Calu3 (cell line): ENCODE measurements at places on chromosomes 7 and 10. TPM values are rescaled to one million over a fixed set of nuclear protein-coding genes. Genes with fewer than 3 reads are reported as not detected.

DNA sequence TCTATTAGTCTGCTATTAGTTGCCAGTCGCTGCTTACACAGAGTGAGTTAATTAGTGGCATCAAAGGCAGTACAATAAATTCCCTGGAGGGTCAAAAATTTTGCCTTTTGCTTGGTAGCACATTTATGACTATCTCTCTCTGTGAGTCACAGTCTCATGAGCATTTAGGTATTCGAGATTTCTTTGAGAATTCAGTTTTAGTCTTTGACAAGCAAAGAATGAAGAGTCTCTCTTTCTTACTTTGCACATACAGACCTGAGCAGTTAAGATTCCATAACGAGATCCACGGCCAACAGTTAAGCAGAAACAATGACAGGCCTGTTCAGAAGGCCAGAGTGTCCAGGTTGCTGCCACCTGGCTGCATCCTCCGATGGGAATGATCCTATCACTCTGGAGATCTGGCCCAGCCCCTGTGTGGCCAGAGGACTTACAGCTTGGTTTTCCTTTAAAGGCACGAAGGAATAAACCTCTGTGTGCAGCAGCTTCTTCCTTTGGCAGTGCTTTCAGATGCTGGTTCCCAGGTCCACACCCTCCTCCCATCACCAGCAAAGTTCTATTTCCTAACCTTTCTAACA, 80.6 kb downstream of the GLI3 start:
- no peaks in the 10 kb centered on the region for H3K4me1 ChIP-seq
- no peak for DNase-seq
- no peaks in the 10 kb centered on the region for H3K36me3 ChIP-seq
- H3K4me3 ChIP-seq, result no peak overlapping the region
- no peak overlapping the region for H3K27ac ChIP-seq
- peaks cover 15% of the 10 kb centered on the region for H3K27me3 ChIP-seq

TAS2R3 gene
- 2.8 and 3.8 TPM in 2 replicates for total RNA-seq

DNA sequence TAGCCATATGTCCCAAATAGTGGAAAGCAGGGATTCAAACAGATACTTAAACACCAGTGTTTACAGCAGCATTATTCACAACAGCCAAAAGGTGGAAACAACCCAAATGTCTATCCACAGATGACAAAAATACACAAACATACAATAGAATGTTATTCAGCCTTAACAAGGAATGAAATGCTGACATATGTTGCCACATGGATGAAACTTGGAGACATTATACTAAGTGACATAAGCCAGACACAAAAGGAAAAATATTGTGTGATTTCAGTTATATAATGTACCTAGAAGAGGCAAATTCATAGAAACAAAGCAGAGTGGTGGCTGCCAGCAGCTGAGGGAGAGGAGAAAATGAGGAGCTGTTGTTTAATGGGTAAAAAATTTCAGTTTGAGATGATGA, 533.9 kb upstream of the FZD8 start:
- no peaks in the 10 kb centered on the region for H3K27me3 ChIP-seq
- no peak overlapping the region for H3K4me3 ChIP-seq
- H3K4me1 ChIP-seq, result no peaks in the 10 kb centered on the region
- H3K36me3 ChIP-seq, result no peaks in the 10 kb centered on the region
- DNase-seq, result no peak

ZNF438 gene
- 4.0 and 4.3 TPM in 2 replicates for total RNA-seq

GIMAP1 gene
- not detected in 2 replicates for total RNA-seq

DNA sequence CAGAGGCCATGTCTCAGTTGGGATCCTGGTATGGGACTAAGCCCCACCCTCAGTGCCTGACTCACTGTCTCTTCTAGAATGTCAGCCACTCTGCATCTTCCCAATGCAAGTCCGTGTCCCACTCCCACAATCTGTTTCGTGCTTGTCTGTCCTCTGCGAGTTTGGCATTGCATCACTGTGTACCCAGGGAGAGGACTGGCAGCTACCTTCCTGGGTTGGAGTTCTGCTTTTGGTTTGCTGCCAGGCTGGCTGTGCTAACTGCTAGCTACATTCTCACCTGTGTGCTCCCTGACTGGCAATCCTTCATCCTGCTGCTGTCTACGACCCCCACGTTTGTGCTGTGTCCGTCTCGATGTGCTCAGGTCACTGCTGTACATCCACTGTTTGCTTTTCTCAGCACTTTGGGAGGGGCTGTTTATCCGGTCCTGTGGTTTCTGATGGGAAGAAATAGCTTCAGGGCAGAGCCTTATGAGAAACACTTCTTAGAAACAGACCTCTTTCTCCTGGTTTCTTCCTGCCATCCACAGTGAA, 56.0 kb upstream of the GLI3 start:
- H3K4me1 ChIP-seq, result no peaks in the 10 kb centered on the region
- no peaks in the 10 kb centered on the region for H3K36me3 ChIP-seq
- H3K4me3 ChIP-seq, result no peak overlapping the region
- H3K27me3 ChIP-seq, result peaks cover 3% of the 10 kb centered on the region

DNA sequence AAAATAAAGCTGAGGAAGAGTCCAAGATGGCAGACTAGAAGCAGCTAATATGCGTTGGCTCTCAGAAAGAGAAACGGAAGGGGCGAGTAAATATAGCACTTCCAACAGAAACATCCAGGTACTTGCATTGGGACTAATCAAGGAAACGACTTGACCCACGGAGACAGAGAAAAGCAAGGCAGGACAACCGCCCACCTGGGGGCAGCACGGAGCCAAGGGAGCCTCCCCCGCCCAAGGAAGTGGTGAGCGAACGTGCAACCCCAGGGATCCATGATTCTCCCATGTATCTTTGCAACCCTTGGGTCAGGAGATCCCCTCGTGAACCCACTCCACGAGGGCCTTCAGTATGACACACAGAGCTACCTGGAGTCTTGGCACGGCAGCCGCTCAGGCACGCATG, 45.4 kb upstream of the GRM3 start:
- H3K4me3 ChIP-seq, result no peak overlapping the region
- H3K27me3 ChIP-seq, result no peaks in the 10 kb centered on the region
- no peaks in the 10 kb centered on the region for H3K4me1 ChIP-seq
- DNase-seq, result peak; percentile 6

- no peaks in the 10 kb centered on the region for H3K27me3 ChIP-seq
- no peak overlapping the region for H3K27ac ChIP-seq
- no peak overlapping the region for H3K4me3 ChIP-seq
- peak; percentile 33 for DNase-seq
Measured at GRCh38 chr7:144720149-144720548, 115.7 kb downstream of the TPK1 start.

DNTT gene
- total RNA-seq, result not detected in 2 replicates

GRCh38 chr7:158999496-158999895, 143.1 kb downstream of the DYNC2I1 start:
- no peaks in the 10 kb centered on the region for H3K4me1 ChIP-seq
- no peak overlapping the region for H3K4me3 ChIP-seq
- DNase-seq, result no peak
- peaks cover 14% of the 10 kb centered on the region for H3K27me3 ChIP-seq
- no peaks in the 10 kb centered on the region for H3K36me3 ChIP-seq

- H3K36me3 ChIP-seq, result no peaks in the 10 kb centered on the region
- no peak overlapping the region for H3K27ac ChIP-seq
- no peak overlapping the region for H3K4me3 ChIP-seq
- peaks cover 81% of the 10 kb centered on the region for H3K27me3 ChIP-seq
Measured at GRCh38 chr10:2856598-2856997, 210.8 kb upstream of the PFKP start.

GRCh38 chr10:50367732-50368131, 116.4 kb upstream of the ASAH2 start:
- H3K36me3 ChIP-seq, result no peaks in the 10 kb centered on the region
- DNase-seq, result peak; percentile 30
- no peaks in the 10 kb centered on the region for H3K27me3 ChIP-seq
- H3K4me1 ChIP-seq, result no peaks in the 10 kb centered on the region
- H3K27ac ChIP-seq, result no peak overlapping the region
- H3K4me3 ChIP-seq, result no peak overlapping the region

DNA sequence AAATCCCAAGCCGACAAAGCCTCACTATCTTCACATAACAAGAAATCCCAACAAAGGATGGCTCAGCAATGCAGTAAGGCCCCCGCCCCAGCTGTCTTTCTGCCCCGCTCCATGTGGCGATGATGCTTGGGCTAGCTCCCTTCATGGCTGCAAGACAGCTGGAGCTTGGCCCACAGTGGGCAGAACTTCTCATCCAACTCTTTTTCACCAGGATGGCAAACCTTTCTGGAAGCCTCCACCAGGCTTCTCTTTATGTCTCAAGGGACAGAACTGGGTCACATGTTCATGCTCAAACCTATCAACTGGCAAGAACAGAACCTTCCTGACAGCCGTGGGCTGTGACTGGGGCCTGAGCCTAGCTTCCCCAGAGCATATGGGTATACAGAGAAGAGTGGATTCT, 260.5 kb upstream of the MKLN1 start:
- H3K27ac ChIP-seq, result no peak overlapping the region
- DNase-seq, result no peak
- H3K4me3 ChIP-seq, result no peak overlapping the region
- peaks cover 19% of the 10 kb centered on the region for H3K4me1 ChIP-seq
- H3K27me3 ChIP-seq, result no peaks in the 10 kb centered on the region
- H3K36me3 ChIP-seq, result peaks cover 4% of the 10 kb centered on the region

AGR2 gene
- 378 and 444 TPM in 2 replicates for total RNA-seq

GPR146 gene
- 0.66 and 1.8 TPM in 2 replicates for total RNA-seq

TIAL1 gene
- total RNA-seq, result 82.6 and 91.6 TPM in 2 replicates

GRCh38 chr10:124717911-124718741, 26.1 kb downstream of the FAM53B start:
- peak overlapping the region; percentile 10 for H3K4me3 ChIP-seq
- H3K27ac ChIP-seq, result peak overlapping the region; percentile 63
- peak; percentile 29 for DNase-seq
- no peaks in the 10 kb centered on the region for H3K27me3 ChIP-seq
- H3K36me3 ChIP-seq, result peaks cover 6% of the 10 kb centered on the region

PRKG1 gene
- total RNA-seq, result 0.21 and 0.81 TPM in 2 replicates

ADAM12 gene
- not detected in 2 replicates for total RNA-seq

- H3K36me3 ChIP-seq, result no peaks in the 10 kb centered on the region
- H3K27me3 ChIP-seq, result no peaks in the 10 kb centered on the region
- no peak overlapping the region for H3K4me3 ChIP-seq
- no peaks in the 10 kb centered on the region for H3K4me1 ChIP-seq
- H3K27ac ChIP-seq, result no peak overlapping the region
Measured at GRCh38 chr10:53315709-53316108, 543.1 kb upstream of the MBL2 start.

DNA sequence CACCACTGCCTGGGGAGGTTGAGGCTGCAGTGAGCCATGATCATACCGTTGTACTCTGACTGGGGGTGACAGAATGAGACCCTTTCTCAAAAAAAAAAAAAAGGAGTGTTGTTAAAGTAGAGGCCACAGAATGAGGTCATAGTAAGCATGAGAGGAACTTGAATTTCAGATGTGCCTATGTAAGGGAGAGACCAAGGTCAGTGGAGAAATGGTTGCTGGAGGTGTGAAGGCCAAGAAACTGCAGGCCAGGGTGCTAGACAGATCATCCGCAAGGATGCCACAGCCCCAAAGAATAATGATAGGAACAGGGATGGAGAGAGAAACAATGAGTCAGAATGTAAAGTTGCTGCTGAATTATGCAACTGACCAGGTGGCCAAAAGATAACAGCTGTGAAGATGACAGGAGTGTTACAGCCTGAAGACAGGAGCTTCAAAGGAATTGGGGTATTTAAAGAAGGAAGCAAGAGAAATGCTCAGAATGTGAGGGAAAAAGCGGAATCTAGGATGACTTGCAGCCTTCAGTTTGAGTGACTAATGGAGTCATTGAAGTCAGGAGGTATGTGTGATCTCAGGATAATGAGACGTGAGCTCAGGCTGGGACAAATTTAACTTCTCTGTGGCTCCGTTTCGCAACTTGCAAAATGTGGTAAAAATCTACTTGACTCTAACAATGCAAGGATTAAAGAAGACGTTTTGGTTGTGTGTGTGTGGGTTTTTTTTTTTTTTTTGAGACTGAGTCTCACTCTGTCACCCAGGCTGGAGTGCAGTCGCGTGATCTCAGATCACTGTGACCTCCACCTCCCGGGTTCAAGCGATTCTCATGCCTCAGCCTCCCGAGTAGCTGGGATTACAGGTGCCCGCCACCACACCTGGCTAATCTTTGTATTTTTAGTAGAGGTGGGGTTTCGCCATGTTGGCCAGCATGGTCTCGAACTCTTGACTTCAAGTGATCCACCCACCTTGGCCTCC, 22.2 kb downstream of the TYW1B start:
- no peak overlapping the region for H3K27ac ChIP-seq
- no peak overlapping the region for H3K4me3 ChIP-seq
- H3K36me3 ChIP-seq, result no peaks in the 10 kb centered on the region
- DNase-seq, result no peak

LRRC4 gene
- total RNA-seq, result not detected in 2 replicates
